ENCODE measurements at places on chromosomes 1 and 21.
A peak's percentile ranks its signal among the peaks of the same experiment; 100 is the strongest.

GRCh38 chr1:243341074-243341473, 85.2 kb downstream of the SDCCAG8 start:
- DNase-seq, result no peak

- peak; percentile 76 for DNase-seq
Observed at GRCh38 chr1:58874757-58875755, 91.2 kb upstream of the JUN start.

GRCh38 chr21:25934771-25935224, 200.0 kb downstream of the GABPA start:
- DNase-seq, result peak; percentile 80

DNA sequence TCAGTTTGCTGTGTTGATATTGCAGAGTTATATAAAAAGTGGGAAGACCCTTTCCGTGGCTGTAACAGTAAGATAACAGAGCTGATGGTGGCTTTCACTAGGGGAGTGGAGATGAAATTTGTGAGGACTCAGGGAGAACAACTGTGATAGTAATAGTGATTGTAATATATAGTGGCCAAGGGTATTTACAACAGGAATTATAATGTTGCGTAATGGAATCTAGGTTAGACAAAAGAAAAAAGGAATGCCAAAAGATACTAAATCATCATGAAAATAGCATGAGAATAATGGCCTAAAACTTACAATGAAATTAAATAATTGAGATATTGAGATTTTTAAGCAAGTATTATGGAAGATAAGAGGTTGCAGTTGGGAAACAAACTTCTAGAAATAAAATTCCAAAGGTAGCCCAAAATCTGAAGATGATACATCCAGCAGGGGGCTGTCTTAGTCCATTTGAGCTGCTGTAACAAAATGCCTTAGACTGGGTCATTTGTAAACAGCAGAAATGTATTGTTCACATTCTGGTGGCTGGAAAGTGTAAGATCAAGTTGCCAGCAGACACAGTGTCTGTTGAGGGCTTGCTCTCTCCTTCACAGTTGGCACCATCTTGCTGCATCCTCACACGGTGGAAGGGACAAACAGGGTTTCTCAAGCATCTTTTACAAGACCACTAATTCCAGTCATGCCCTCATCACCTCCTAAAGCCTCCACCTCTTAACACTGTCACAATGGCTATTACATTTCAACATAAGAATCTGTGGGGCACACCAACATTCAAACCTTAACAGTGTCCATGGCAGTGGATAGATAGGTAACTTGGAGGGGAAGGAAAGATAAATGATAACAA, 711.2 kb downstream of the MRPL39 start:
- DNase-seq, result peak; percentile 2

DNA sequence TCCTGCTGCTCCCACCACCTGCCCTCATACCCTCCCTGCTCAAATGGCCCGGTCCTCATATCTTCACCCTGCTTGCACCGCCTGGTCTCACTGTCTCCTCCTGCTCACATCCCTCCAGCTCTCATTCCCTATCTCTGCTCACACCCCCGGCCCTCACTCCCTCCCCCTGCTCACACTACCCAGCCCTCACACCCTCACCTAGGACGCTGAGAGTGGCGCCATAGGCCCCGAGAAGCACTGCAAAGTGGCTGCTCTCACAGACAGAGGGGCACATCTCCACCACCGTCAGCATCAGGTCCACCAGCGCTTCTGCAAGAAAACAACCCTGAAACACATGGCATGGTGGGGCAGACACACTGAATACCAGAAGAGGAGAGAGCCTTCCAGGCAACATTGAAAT, 38.6 kb downstream of the MRAP start:
- no peak for DNase-seq

DNA sequence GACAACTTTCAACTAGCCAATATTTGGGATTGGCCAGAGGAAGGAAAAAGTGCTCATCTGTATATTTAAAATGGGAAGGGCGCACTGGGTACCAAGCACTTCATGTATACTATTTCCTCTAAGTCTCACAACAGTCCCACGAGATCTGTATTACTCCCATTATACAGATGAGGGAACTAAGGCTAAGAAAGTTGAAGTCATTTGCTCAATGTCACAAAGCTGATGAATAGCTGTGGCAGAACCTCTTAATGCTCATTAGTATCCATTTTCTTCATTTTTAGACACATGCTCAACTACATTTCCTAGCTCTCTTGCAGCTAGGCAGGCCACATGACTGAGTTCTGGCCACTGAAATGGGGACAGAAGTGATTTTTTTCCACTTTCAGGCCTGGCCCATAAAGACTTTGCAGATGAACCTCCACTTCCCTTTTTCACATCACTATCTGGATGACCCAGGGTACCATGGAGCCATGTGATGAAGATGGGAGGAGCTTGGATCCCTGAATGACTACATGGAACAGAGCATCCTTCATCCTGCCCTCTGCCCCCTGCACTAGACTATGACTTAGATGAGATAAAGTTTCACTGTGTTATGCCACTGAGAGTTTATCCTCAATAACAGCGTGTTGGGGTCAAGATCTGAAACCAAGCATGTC, 31.8 kb downstream of the ATF3 start:
- DNase-seq, result no peak

GRCh38 chr1:36864182-36864822, 170.0 kb downstream of the GRIK3 start:
- no peak for DNase-seq

GRCh38 chr1:47189844-47190508, at the start of gene PDZK1IP1:
Gene PDZK1IP1, minus strand, starts transcription at chr1:47190036. Its CDS starts 104 bp downstream, at chr1:47189932.
- peak; percentile 90 for DNase-seq

- no peak for DNase-seq
Observed at GRCh38 chr1:169118227-169118626, 11.7 kb downstream of the ATP1B1 start.

GRCh38 chr1:84997667-84998600, 1.0 kb upstream of the MCOLN2 start:
- DNase-seq, result peak; percentile 40

DNA sequence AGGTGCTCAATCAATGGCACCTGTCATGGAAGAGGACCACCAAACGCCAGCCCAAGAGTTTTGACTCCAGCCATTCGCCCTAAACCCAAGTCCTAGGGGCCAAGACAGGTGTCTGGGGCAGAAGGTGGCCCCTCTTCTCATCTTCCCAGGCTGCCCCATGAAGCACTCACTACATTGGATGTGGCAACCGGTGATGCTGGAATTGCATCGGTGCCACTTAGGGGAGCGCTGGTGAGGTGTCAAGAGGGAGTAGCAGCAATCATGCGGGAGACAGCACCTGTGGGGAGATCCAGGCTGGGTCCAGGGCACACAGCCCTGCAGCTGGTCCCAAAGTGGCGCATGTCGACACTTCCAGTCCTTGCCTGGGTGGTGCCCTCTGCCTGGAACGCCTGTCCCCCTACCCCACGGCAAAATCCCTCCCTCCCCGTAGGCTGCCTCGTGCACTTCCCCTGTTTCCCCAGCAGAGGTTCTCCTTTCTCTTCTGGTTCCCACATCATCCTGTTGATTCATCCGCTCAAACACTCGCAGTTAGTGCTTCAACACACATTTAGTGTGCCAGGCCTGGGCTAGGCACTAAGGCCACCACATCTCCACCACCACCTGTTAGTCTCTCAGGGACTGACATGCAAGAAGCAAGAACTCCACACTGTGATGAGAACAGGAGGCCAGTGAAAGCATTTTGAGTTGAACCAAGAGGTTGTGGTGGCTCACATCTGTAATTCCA, 18.5 kb downstream of the PLA2G2D start:
- DNase-seq, result peak; percentile 73

DNA sequence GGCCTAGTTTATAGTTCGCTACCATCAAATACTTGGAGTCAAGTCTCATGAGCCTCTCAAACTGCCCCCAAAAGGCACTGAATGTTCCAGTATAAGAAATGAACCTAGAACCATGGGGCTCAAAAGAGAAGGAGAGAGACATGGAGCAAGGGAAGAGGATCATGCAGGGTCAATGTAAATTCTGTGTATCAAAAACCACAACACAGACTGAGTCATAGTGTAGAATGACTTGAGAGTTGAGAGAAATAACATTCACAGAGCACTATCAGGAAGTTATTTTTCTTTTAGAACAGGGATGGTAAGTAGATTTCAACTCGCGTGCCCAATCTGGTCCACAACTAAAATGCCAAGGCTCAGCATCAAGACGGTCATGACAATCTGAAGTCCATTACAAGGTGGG, 59.8 kb downstream of the GNG12 start:
- no peak for DNase-seq

DNA sequence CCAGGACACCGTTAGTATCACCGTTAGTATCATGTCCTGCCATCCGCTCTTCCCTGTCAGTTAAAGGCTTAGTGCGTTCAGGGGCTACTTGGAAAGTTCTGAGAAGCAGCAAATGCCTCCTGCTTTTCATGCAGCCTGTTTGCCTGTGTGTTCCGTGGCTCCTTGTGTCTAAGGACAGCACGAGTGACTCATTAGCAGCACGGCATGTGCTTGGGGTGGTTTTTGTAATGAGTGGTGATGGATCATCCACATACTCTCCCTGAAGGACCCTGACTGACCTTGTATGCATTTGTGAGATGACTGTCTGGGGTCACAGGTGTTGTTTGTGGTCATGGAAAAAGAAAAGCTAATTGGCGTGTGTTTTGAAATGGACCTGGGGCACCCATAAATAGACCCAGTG, 221.9 kb downstream of the PBX1 start:
- DNase-seq, result peak; percentile 89

GRCh38 chr1:204080163-204080903, 7.4 kb downstream of the SOX13 start:
- peak; percentile 96 for DNase-seq

DNA sequence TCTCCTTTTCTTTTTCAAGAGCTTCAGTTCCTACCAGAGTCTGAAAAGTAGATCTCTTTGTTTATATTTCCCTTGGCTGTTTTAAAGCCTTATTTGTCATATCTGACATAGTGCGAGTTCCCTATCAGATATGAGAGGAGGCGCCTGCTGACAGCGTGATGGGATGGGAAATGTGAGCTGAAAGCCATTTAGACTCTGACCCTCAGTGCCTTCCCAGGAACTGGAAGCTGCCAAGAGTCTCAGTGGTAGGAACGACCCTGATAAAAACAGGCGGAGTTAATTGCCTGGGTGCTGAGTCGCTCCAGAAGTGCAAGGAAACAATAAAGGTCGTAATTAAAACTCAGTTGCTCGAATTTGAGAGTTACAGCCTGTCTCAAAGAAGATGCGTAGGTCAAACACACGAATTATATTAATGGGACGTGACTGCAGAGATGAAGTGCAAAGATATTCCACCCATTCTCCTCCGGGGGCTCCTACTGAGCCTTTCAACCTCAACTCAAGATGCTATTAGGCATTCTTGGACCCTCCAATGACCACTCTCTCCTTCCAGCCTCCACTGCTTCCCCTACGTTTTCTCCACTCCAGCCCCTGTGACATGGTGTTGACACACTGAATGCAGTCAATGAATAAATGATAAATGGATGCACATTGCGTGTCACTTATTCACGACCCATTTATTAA, 84.6 kb downstream of the KAZN start:
- DNase-seq, result no peak

DNA sequence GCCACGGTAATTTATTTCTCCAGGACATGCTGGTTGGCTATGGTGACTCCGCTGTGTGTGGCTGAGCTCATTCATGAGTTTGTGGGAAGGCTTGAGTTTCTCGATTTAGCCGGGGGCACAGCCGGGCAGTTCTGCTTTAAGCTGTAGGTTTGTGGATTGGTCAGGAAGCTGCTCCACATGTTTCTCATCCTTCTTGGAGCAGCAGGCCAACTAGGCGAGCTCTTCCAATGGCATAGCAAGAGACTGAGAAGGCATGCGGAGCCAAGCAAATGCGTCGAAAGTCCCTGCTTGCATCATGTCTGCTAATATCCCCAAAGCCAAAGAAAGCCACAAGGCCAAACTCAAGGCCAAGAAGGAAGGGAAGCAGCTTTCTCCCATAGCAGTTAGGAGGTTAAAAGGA, 71.6 kb upstream of the GREM2 start:
- DNase-seq, result peak; percentile 80

DNA sequence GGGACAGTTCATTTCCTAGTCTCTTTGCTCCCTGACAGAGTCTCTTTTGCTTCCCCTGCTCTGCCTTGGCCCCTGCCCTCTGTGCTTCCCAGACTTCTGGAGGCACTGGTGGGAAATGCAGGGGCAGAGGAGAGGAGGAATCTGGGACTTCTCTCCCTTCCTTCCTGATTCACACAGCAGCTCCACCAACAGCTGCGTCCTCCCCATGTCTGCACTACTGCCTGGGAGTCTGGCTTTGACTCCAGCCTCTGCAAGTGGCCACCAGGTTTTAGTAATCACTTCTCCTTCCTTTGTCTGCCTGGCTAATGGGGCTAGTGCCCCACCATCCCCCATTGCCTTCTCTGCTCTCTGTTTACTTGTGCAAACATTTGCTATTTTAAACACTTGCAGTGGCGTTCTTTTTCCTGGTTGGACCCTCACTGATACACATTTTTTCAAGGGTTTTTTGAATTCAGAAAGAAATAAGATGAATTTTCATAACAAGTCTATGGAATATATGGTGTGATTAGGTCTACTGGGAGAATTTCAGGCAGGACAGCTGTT, 21.9 kb downstream of the FASLG start:
- no peak for DNase-seq

GRCh38 chr1:222420633-222421032, 127.3 kb downstream of the HHIPL2 start:
- no peak for DNase-seq

- DNase-seq, result no peak
Observed at GRCh38 chr1:99550198-99550597, 95.7 kb upstream of the PALMD start.

DNA sequence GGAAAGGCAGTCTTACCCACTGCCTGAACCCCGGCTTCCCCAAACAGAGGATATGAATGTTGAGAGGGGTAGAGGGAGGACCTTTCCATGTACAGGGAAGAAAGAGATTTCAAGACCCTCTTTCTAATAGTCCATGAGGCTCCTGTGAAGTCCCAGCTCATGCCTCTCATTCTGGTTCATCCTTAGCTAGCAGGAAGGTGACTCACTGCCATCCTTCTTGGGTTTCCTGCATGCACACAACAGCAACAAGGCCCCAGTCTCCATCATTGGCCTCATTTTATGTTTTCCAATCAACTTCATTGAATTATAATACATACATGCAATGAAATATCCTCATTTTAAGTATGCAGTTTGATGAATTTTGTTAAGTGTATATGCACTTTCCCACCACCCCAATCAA, 46.2 kb downstream of the SYT2 start:
- no peak for DNase-seq

- no peak for DNase-seq
Observed at GRCh38 chr1:239011382-239011781, 375.0 kb upstream of the CHRM3 start.

- DNase-seq, result peak; percentile 95
Observed at GRCh38 chr1:58816072-58816746, 32.4 kb upstream of the JUN start.

GRCh38 chr1:151940541-151940940, 31.2 kb upstream of the THEM4 start:
- no peak for DNase-seq

DNA sequence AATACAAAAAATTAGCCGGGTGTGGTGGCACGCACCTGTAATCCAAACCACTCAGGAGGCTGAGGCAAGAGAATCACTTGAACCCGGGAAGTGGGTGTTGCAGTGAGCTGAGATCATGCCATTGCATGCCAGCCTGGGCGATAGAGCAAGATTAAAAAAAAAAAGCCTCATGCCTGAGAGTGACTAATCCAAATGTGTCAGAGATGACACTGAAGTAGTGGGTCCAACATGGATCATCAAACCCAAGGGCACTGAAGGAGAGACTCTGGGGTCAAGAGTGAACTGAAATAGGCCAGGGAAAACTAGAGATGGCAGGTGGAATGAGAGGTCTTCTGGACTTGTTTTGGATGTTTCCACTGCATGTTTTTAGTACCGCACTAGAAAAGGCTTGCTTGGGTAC, 10.2 kb upstream of the CACHD1 start:
- DNase-seq, result no peak
